Smooth muscle cell of the brain vasculature (primary cell): ENCODE measurements at places on chromosomes 12 and 14.

GRCh38 chr12:96400631-96401075 lies 414 bp upstream of the CDK17 start:
- no peak for DNase-seq

DNA sequence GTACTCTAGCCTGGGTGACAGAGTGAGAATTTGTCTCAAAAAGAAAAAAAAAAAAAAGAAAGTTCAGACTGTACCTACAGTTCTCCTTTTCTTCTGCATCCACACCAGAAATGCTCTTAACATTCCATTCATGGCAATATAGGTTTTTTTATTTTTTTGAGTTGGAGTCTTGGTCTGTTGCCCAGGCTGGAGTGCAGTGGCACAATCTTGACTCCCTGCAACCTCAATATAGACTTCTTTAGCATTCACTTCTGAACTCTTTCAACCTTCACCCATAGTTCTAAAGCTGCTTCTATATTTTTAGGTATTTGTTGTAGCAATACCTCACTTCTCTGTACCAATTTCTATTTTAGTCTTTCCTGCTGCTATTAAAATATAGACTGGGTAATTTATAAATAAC lies 1095.7 kb downstream of the FLRT2 start:
- DNase-seq: no peak

GRCh38 chr12:32000373-32001005 lies 41.3 kb downstream of the RESF1 start:
- no peak for DNase-seq

DNA sequence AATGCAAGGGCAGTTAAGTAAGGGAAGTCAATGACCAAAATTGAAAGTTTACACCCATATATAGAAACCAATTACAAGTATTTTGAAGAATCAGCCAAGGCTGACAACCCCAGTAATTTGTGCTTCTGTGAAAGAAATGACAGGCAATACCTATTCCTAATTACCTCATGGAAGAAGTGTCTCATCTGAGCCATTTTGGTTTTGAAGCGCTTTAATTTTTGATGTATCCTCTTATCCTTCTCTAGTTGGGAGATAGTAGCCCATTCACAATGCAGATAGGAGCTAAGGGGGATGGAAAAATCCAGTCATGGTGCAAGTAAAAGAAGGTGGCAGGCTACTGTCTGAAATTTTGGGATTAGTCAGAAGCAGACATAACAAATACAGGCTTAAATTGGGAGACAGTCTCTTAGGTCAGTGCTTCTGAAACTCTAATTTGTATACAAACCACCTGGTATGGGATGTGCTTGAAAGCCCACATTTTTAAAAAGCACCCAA lies 30.4 kb upstream of the SUPT16H start:
- DNase-seq: no peak

DNA sequence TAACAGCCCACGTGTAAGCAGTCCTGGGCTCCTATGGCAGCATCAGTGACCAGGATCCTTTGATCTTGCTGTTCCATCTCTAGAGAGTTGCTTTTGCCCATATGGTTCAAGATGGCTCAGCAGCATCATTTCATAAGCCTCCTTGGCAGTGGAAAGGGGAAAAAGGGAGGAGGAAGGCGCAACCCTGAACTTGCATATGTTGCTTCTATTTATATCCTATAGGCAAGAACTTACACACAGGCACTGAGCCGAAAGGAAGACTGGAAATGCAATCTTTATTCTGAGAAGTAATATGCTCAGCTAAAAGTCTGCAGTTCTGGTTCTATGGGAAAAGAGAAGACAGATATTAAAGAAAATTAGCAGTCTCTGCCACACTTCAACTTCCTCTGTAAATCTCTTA lies 167.7 kb upstream of the PLXNC1 start:
- DNase-seq: no peak

DNA sequence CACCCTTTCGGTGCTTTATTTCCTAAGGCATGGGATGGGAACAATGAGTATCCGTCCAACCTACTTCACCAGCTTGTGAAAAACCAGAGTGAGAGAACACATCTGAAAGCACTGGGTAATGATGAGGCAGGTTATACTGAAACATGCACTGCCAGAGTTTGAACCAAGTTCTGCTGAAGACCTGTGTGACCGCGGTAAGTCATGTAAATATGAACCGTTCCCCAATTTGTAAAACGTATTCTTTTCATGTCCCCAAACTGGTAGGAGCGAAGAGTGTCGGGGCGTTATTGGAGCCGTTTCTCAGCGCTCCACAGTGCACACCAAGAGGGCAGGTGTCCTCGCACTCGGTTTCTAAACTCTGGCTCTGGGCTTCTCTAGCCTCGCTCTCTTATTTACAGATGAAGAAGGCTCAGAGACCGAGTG lies 788 bp upstream of the NGDN start:
- no peak for DNase-seq

- DNase-seq: no peak
Measured at GRCh38 chr12:57368349-57369095, 62.3 kb downstream of the R3HDM2 start.

GRCh38 chr12:94205822-94206221 lies 57.4 kb downstream of the PLXNC1 start:
- DNase-seq: no peak

DNA sequence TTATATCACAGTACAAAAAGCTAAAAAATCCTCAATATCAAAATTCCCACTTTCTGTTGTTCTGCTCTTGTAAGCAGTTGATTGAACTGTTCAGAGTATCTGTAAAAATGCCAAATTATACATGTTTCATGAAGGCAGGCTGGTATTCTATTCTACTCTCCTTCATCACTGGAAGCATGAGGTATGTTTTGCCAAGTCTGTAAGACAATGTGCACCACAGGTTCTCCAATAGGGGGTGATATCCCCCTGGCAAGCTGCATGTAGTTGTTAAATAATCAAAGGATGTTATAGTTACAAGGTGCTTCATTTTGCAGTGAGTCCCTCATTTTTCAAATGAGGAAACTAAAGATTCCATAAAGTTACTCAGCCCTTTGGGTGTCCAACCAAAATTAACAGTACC lies 15.1 kb upstream of the NEK9 start:
- no peak for DNase-seq

DNA sequence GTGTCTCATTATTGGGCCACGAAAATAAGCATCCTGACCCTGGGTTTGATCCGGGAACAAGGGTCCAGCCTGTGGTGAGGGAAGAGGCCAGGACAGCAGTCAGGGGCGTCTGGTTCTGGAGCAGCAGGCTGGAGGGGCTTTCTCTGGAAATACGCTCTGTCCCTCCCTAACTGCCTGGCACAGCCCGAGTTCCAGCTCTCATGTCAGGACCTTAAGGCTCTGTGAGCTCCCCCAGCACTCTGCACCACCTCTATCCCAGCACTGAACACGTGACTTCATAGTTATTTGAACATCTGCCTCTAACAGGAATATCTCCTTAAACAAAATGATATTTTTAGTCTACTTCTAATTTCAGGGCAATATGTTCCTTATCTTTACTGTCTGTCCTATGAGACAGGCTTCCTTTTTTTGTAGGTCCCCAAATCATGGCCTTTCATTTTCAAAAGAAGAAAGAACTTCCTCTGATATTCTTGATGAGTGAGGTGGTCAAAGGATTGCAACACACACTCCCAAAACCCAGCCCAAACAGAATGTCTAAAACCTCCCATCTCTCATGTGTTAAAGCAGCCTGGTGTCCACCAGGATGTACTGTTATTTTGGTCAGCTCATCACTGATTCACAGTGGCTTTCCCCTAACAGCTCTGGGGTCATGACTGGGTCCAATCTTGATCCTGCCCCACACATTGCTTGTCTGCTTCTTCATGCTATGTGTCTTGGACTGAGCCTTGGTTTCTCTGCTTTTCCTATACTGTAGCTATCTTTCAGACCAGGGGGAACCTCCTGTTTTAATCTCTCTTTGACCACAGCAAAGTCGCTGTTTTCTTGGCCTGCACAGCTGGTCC lies 9.7 kb downstream of the AQP6 start:
- no peak for DNase-seq

GRCh38 chr12:79547735-79548609 lies 142.8 kb downstream of the PAWR start:
- DNase-seq: no peak

- peak; percentile 98 for DNase-seq
Measured at GRCh38 chr12:26274441-26275312, 79.3 kb downstream of the SSPN start.

- DNase-seq: no peak
Measured at GRCh38 chr12:103561174-103561573, 25.9 kb upstream of the STAB2 start.

DNA sequence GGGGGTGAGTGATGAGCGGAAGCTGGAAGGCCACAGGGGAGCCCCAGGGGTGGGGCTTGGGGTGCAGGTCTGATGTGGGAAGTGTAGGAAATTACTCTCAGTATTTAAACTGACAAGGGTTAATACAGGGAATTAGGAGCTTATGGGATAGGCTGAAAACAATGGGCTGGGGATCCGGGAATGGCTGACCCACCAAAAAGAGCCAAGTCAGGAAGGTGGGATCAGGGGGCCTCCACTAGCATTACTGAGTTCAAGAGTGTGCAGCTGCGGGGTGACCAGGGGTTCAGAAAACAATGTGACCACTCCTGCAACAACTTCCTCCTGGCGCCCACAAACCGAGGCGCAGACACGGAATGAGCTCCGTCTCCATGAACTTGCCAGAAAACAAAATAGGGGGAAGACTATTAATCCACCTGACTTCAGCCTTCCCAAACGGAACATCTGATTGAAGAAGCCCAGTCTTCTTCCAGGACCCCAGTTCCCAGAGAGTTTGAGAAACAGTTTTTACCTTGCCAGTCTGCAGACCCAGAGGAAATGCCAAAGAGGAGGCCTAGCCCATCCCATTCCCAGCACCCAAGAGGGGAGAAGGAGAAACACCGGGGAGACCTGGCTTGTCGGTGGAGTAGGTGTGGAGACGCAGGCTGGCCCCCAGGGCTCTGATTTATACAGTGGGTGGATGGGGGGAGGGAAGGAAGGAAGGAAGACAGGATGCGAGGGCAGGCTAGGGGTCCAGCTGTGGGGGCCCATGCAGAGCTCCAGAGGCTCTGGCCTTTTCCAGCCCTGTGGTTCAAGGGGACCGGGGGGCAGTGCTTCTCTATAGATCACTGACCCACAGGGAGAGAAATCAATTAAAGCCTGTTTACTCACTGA lies 16.5 kb upstream of the YY1 start:
- DNase-seq: no peak

- DNase-seq: no peak
Measured at GRCh38 chr14:72892879-72893635, 844 bp downstream of the DPF3 start.

DNA sequence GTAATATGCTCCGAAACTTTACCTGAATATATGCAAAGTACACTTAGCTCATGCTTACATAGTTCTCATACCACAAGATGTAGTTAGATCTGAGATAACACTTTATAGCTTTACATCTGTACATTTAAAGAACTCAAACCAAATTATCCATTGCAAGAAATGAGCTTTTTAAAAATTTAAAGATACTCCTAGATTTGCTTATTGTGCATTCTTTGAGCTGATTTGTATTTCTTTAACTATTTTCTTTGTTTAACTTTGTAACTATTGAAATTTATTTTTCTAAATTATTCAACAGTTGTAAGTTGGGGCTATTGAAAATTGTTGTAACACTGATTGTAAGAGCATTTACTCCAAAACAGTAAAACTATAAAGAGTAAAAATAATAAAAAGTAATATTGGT lies 340.2 kb upstream of the NOVA1 start:
- no peak for DNase-seq

GRCh38 chr12:67354322-67354721 lies 85.2 kb downstream of the CAND1 start:
- DNase-seq: no peak

- no peak for DNase-seq
Measured at GRCh38 chr12:28936221-28936620, 212.9 kb upstream of the FAR2 start.

DNA sequence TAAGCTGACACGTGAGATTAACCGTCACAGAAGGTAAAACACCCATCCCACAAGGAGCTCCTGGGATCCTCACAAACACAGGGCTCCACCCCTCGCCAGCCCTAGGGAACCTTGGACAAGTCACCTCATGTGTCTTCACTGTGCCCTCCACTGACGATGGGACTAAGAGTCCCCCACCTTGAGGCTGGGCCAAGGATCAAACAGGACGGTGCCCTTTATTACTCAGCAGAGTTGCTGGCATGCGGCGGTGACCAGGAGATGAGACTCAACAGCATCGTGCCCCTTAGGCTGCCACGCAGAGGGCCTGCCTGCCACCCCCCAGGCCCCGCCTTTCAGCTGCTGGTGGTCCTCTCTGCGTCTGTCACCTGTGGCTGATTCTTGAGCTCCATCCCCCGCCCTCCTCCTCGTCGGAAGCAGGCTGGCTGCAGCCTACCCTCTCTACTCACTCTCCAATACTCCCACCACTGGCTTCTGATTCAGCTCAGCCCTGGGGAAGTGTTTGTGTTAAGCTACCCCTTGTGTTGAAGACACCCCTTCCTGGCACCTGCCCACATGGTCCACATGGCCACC lies 105.2 kb downstream of the DICER1 start:
- DNase-seq: no peak

DNA sequence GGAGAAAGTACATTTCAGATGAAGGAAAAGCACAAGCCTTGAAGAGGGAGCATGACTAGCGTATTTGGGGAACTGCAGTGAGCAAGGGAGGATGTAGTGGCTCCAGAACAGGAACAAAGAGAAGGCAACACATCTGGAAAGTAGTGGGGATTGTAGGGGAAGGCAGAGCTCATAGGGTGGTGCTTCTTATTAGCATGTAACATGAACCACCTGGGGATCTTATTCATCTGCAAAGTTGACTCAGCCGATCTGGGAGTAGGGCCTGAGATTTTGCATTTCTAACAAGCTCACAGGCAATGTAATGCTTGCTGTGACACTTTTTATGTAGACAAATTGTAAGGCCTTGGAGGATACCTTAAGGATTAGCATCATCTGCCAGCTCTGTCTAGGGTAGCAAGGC lies 447.3 kb downstream of the NELL2 start:
- no peak for DNase-seq

DNA sequence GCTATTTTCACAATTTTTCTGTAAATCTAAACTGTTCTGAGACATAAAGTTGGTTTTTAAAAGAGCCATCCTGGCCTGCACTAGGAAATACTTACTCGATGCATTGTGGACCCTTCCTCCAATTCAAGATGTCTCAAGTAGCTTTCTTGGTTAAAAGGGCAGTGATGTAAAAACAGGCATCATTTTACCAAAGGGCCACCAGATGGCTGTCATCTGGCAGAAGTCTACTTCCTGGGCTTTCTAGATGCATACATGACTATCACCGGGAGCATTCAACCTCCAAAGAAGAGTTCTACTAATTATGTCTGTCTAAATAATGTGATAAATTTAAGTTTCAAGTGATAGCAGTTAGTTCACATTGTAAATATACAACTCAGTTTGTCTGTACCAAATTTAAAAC lies 96.8 kb upstream of the FRMD6 start:
- DNase-seq: no peak

GRCh38 chr12:101491329-101491728 lies 16.2 kb downstream of the SPIC start:
- DNase-seq: no peak

- no peak for DNase-seq
Measured at GRCh38 chr12:106914796-106915634, 40.7 kb upstream of the TMEM263 start.

- peak; percentile 41 for DNase-seq
Measured at GRCh38 chr12:116319898-116320621, 42.6 kb upstream of the MED13L start.
